ENCODE measurements at places on chromosomes 12 and 14.

- no peak for DNase-seq
Observed at GRCh38 chr12:2826721-2827515, 7.9 kb downstream of the NRIP2 start.

GRCh38 chr12:10454531-10454930 lies 1.4 kb upstream of the KLRC1 start:
- DNase-seq: no peak

GRCh38 chr14:65756880-65757279 lies 344.4 kb downstream of the FUT8 start:
- no peak for DNase-seq

- no peak for DNase-seq
Observed at GRCh38 chr12:122028905-122029560, 7.3 kb downstream of the BCL7A start.

- DNase-seq: no peak
Observed at GRCh38 chr14:77151918-77152588, 10.5 kb upstream of the ZDHHC22 start.

DNA sequence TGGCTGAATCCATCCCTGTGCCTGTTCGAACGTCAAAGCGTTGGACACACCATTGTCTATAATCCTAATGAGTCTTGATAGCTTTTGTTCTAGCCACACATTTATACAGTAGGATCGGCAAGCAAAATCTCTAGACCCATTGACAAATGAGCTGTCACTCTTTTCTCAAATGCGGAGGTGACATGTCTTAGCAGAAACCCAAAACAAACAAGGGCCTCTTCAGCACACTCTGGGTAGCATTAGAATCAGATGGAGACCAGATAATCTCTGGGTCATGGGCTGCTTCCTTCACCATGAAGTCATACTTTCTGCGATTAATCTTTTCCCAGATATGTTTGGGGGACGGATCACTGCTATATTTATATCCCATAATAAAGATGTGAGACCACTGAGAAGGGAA lies 100.2 kb downstream of the PLXNC1 start:
- no peak for DNase-seq

- DNase-seq: no peak
Observed at GRCh38 chr12:26298785-26299621, 103.6 kb downstream of the SSPN start.

- DNase-seq: no peak
Observed at GRCh38 chr14:88212691-88213090, 110.4 kb downstream of the KCNK10 start.

GRCh38 chr12:93448796-93449195 lies 7.0 kb upstream of the UBE2N start:
- no peak for DNase-seq

DNA sequence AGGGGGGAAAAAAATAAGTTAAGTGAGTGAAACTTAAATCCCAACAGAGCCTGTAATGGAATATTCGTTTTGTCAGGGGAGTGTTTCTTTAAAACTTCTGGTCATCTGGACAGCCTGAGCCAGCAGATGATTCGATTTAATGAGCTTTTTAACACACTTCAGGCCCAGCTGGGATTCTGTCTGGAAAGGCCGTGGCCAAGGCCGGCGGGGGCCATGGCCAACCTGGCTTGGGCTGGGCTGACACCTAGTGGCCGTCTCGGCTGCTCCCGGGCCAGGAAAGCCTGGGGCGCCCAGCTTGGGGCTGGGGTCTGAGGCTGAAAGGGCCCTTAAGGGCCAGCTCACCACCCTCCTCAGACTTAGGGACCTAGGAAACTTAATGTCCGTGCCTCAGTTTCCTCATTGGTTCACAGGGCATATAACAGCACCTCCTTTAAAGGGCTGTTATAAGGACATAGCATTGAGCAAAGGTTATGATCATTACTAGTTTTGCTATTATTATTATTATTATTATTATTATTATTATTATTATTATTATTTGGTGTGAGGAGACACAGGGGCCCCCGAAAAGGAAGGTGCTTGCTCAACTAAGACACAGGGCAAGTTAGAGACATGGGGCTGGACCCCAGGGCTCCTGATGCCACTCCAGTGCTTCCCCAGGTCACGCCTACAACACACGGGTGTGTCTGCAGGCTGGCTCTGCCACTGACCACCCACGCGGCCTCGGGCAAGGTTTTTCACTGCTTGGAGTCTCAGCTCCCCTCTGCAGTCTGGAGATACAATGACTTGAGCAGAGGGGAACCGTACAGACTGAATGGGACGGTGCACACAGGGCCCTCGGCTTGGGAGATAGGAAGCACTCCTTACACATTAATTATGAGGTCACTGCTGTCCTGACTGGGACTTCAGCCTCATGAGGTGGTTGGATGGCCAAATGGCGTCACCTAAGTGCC lies 84.0 kb downstream of the SYNE3 start:
- DNase-seq: no peak

GRCh38 chr14:87133073-87133801 lies 859.7 kb downstream of the GALC start:
- no peak for DNase-seq

GRCh38 chr12:122167356-122167925 lies 6.6 kb downstream of the IL31 start:
- DNase-seq: no peak

- DNase-seq: peak; percentile 98
Observed at GRCh38 chr14:102591944-102592762, at the start of gene RCOR1. Gene RCOR1 (plus strand): TSS chr14:102592649. CDS start chr14:102592887, 238 bp downstream.

- no peak for DNase-seq
Observed at GRCh38 chr12:62632411-62632918, 165.8 kb downstream of the MON2 start.

GRCh38 chr12:19387161-19387560 lies 52.1 kb upstream of the AEBP2 start:
- no peak for DNase-seq

- no peak for DNase-seq
Observed at GRCh38 chr12:19261773-19262172, 132.2 kb downstream of the PLEKHA5 start.

DNA sequence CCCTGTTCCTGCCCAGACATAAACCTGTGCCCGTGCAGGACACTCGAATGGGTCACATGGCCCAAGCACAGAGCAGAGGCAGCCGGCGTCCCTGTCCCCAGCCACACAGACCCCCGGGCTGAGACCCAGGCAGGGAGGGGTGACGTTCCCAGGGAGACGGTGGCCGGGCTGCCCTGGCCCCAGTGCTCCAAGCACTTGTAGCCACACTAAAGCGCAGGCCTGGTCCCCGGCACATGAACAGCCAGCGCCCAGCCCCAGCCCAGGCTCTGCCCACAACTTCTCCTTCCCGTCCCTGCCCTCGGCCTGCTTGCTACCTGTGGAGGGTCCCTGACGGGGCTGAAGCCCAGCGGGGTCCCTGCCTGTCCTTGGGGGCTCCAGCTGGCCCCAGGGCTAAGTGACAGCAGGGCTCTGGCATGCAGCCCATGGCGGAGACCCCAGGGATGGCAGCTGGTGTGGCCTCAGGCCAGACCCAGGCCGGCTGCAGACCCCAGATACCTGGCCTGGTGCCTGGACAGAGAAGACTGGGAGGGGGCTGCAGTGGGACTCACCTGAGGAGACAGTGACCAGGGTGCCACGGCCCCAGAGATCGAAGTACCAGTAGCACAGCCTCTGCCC lies 338.4 kb downstream of the TMEM121 start:
- DNase-seq: no peak

GRCh38 chr14:79186523-79186922 lies 1016.4 kb downstream of the NRXN3 start:
- no peak for DNase-seq

GRCh38 chr12:124109760-124110159 lies 136.7 kb downstream of the ZNF664 start:
- no peak for DNase-seq

DNA sequence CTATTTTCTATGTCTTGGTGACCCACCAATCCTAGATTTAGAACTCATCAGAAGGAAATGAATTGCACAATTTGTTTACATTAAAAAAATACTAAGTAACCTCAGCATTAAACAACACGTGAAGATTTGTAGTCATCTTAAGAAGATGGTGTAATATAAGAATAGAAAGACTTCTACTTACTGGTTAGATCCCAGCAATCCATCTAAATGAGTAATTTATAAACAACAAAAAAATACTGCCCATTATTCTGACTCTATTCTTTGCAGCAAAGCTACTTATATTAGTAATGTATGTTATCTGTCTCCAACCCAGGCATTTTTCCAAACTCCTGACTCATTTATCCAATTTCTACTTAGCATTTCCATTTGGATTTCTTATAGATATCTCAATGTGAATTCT lies 67.8 kb downstream of the CD163L1 start:
- no peak for DNase-seq

- DNase-seq: no peak
Observed at GRCh38 chr12:26740991-26741390, 92.0 kb downstream of the ITPR2 start.

DNA sequence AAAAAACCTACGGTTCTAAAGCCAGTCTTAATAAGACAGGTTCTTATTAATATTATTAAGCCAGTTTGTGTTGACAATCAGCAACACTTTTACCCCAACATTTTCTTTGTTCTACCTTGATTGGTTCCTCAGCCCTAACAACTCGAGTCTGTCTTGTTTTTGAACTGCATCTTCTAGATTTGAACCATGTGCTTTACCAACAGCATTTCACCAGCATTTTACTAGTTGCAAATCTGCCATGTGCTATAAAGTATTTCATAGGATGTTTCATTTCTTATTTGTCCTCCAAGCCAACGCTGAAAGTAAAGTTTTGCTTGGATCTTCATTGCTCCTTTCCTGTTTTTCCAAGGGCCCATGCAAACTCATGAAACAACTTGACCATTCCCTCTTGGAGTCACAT lies 133.4 kb downstream of the ST8SIA1 start:
- no peak for DNase-seq

- no peak for DNase-seq
Observed at GRCh38 chr14:59274991-59275391, 86.5 kb downstream of the DAAM1 start.
